ENCODE measurements at places on chromosomes 6 and 20.
A peak's percentile ranks its signal among the peaks of the same experiment; 100 is the strongest.

DNA sequence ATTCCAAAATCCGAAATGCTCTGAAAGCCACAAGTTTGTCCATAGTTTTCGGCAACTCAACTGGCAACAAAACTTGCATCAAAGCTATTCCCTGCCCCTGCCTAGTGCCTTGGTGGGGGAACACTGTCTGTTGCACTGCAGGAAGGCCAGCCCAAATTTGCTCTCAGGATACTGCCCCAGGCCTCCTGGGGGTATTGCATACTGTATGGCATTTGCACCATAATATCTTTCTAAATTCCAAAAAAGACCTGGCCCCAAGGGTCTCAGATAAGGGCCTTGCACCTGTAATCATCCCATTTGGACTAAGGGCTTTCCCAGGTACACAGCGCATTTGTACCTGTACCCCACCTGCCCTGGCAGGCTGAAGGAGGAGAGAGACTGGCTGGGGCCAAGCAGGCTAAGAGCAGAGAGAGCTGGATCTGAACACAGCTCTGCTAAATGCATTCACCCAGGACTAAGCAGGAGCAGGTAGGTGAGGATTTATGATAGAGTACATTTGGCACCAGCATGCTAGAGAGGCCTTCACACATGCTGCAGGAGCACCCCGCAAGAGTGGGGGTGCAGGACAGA lies 4.0 kb upstream of the GRM4 start:
- DNase-seq, result no peak

DNA sequence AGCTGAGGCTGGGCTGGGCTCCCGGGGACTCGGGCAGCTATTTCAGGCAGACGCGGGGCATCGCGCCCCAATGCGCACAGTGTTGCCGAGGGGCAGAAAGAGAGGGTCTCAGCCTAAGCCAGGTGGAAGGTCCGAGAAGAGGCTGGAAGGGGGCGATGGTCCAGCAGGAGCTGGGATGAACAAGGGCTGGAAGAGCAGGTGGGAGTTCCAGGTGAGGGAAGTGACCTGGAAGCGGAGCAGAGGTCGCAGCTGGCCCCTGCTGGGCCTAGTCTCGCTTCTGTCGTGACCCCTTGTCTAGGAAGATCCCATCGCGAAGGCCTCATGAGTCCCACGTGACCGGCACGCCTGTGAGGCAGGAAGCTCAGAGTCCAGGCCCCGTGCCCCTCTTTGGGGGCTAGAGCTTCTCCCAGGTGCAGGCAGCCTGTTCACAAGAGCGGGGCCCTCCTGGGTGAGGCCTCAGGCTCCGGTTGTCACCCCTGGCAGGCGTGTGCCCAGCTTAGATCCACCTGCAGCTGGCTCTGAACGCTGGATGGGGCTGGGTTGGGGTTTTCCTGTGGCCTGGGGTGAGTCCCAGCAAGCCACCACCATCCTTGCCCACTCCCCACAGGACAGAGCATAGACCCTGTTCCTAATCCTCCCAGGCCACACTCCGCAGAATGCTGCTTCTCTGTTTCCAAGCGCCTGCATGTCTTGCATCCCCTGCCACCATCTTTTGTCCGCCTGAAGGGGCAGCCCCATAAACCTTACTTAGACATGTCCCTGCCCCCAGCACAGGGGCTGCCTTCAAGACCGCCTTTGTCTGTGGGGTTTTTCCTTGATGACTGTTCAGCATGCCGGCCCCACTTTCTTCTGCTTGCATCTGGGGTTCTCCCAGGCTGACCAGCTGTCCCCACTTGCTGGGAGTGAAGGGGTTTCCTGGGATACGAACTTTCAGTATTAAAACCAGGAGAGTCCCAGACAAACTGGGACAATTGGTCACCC lies 15.1 kb downstream of the SLC22A3 start:
- DNase-seq, result no peak

DNA sequence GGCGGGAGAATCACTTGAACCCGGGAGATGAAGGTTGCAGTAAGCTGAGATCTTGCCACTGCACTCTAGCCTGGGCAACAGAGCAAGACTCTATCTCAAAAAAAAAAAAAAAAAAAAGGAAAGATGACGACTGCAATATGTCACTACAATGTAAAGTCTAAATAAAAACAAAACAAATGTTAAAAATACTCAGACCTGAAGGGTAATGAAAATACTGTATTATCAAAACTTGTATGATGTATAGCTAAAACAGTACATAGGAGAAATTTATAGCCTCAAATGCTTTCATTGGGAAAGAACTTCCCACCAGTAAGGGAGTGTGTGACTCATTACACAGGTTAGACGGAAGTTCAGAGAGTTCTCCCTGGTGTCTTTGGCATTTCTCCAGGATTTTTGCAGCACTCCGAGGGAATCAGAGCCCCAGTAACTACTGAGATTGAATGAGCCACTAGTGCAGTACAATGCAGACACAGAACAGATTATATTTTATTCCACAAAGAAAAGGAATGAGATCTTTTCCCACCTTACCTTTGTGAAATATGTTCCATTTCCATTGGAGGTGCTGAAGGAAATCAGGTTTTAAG lies 12.5 kb upstream of the RALGAPB start:
- DNase-seq, result no peak

GRCh38 chr6:119361209-119361608 lies 11.6 kb upstream of the MAN1A1 start:
- DNase-seq, result no peak

DNA sequence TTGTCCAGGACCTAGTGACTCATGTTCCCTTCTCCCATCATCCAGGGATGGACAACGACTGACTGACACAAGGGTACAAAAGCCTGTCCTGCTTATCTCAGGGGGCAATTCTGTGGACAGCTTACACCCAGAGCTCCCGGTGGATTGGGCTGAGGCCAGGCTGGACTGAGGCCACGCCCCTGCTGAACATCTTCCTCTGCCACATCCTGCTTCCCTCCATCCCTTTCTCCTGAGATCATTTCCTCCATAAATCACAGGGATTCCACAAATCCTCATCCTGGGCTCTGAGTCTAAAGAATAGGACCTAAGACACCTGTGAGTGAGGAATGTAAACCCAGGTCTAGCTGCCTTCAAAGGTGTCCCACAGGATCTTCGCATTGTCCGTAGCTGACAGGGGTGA lies 30.4 kb upstream of the RNF24 start:
- DNase-seq, result no peak

DNA sequence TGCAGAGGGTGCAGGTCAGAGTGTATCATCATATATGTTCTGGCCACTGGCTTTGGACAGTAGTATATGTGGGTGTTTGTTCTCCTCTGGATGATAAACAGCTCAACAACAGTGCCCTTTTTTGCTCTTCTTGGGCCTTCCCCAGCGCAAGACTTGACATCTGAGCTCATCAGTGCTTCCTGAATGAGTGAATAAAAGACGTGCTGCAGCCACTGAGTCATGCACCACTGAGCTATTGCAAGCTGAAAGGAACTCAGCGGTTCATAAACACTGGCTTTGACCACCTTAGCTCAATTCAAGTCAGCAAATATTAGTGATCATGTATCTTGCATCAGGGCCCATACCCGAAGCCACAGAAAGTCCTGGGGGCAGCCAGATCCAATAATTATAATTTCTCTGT lies 105.3 kb upstream of the KCNG1 start:
- DNase-seq, result no peak

- no peak for DNase-seq
Measured at GRCh38 chr6:70277470-70277869, 25.4 kb downstream of the COL9A1 start.

- no peak for DNase-seq
Measured at GRCh38 chr20:24584538-24585356, 115.3 kb downstream of the SYNDIG1 start.

DNA sequence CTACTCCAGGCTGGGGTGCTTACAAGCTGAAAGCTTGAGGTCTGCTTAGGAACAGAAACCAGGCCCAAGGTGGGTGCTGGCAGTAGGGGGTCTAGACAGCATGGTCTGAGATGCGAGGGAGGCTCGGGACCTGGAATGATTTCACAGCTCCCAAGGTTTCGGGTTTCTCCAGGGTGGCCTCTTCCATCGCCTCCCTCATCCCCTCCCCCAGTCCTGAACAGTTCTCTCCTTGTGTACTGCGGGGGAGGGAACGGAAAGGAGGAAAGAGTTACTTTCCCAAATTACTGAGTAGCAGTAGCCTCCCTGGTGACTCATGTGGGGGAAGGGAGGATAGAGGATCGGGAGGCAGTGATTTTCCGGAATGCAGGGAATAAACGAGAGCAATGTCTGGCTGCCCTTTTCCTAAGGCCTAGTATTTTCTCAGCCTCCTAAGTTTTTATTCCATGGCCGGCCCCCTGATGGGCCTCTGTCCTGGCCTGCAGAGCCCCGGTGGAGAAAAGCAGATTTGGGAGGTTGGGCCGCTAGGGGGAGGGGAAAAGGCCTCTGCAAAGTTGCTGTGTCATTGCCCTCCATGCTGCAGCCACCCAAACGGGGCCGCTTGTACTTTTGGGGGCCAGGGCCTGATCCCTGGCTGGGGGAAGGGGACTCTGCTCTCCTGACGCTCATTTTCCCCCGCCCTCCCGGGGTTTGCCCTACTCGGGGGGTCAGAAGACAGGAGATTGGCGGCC lies 1.5 kb downstream of the BRD2 start:
- DNase-seq, result peak; percentile 72

GRCh38 chr20:61555566-61555965 lies 303.5 kb downstream of the CDH4 start:
- no peak for DNase-seq

- no peak for DNase-seq
Measured at GRCh38 chr6:48511378-48511777, 400.4 kb upstream of the PTCHD4 start.

DNA sequence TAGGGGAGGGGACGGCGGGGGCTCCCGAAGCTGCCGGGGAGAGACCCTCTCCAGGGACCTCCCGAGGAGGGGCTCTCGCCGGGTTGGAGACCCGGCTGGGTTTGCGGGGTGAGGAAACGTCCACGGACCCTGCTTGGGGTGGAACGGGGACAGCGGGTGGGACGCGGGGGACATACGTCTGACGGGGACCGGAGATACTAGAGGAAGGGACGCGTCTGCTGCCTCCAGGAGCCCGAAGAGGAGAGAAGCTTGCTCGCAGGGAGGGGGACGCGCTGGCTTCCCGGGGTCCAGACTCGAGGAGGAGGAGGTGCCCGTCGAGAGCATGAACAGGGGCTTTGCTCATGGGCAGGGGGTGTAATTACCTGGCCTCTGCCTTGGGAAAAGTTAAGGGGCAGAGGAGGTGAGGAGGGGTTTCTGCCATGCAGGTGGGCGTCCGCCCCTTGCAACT lies 593 bp downstream of the DNMT3B start:
- DNase-seq, result no peak

DNA sequence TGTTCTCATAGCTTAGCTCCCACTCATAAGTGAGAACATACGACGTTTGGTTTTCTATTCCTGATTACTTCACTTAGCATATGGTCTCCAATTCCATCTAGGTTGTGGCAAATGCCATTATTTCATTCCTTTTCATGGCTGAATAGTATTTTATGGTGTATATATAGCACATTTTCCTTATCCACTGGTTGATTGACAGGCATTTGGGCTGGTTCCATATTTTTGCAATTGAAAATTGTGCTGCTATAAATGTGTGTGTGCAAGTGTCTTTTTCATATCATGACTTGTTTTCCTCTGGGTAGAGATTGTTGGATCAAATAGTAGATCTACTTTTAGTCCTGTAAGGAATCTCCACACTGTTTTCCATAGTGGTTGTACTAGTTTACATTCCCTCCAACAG lies 133.0 kb upstream of the TAB2 start:
- DNase-seq, result no peak

- no peak for DNase-seq
Measured at GRCh38 chr6:79263359-79263758, 28.9 kb upstream of the HMGN3 start.

DNA sequence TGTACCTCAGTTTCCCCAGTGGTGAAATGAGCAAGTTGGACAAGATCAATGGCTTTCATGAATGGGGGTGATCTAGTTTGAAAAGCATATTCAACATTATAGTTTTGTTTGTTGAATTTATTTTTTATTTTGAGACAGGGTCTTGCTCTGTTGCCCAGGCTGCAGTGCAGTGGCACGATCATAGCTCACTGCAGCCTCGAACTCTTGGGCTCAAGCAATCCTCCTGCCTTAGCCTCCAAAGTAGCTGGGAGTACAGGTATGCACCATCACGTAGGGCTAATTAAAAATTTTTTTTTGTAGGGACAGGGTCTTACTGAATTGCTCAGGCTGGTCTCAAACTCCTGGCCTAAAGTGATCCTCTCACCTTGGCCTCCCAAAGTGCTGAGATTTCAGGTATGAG lies 63.4 kb downstream of the CNBD2 start:
- no peak for DNase-seq

- no peak for DNase-seq
Measured at GRCh38 chr6:84350397-84350796, 123.0 kb upstream of the CEP162 start.

DNA sequence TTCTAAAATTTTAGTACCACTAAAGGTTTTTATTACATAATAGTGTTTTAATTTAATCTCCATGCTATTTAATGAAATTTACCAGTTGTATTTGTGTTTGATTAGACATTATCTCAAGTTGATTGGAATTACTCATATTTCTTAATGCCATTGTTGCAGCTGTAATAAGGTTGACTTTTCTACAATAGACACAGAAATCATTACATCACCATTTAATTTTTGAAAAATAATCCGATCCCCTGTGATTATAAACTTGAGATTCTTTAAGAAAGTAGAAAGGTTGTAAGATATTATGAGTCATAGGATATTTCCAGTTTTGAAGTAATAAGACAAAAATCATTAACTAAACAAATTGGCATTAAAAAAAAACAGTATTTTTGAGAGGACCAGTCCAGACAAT lies 161.4 kb downstream of the PRL start:
- DNase-seq, result no peak

DNA sequence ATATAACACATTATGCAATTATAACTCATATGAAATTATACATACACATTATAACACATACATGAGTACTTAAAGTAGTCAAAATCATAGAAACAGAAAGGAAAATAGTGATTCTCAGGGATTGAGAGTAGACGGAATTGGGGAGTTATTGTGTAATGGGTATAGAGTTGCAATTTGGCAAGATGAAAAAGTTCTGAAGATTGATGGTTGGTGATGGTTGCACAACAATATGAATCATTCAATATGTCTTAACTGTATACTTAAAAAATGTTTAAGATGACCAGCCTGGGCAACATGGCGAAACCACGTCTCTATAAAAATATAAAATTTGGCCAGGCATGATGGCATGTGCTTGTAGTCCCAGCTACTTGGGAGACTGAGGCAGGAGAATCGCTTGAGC lies 372.7 kb downstream of the CDKAL1 start:
- no peak for DNase-seq

DNA sequence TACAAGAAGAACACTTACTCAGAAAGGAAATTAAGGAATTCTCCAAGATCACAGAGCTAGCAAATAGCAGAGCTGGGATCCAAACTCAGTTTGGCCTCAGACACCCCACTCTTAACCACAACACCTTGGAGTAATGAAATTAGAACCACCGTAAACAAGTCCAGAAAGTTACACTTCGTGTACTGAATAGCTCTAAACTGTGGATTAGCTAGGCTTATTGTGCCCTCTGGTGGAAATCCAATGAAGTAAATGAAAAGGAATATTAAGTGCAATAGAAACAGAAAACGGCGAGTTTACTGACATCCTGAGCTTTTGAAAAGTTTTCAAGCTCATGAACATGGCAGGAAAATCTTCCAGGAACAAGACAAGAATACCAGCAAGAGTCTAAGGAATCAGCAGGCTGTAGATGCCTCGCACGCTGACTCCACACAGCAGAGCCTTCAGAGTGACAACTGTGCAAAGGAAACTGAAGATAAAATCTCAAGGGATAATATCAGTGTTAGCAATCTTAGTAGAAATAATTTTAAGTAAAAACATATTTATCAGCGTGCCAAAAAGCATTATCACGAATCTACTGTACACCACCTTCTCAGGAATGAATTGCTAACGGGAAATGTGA lies 34.6 kb downstream of the FBXO5 start:
- DNase-seq, result no peak
